Stimulated activated CD4-positive, alpha-beta T cell treated with anti-CD3 and anti-CD28 coated beads, TNF-alpha, amount 100 ng/mL, for 48 hours (primary cell): ENCODE measurements at places on chromosomes 3 and 15.

- DNase-seq, result no peak
Observed at GRCh38 chr3:147157631-147158030, 248.7 kb downstream of the ZIC4 start.

GRCh38 chr15:41934843-41935242, 37.5 kb downstream of the EHD4 start:
- peak; percentile 52 for DNase-seq

- DNase-seq, result no peak
Observed at GRCh38 chr15:34889476-34889875, 80.1 kb downstream of the AQR start.

DNA sequence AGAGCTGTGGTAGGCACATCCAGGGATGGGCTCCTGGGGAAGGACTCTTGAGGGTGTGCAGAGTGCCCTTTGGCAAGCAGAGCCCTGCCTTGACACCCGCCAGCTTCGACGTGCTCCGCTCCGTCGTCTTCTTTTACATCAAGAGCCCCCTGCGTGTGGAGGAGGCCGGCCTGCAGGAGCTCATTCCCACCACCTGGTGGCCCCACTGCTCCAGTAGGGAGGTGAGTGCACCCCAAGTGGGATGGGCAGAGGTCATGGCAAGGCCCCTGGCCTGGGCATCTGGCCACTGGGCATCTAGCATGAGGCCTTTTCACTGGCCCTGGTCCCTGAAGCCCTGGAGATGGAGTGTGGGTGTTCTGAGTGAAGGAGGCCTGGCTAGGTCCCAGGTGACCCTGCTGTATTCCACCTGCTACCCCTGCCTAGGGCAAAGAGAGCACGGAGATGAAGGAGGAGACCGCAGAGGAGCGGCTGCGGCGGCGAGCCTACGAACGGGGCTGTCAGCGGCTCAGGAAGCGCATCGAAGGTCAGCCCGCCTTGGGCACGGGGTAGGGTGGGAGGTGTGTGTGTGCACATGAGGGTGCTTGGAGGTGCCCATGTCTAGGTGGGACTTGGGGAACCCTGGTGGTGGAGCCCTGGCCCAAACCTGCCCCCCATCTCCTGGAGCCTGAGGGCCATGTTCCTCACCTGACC, 12.2 kb downstream of the RNF123 start:
- DNase-seq, result no peak

GRCh38 chr3:146072824-146073223, 88.2 kb downstream of the PLOD2 start:
- no peak for DNase-seq

- no peak for DNase-seq
Observed at GRCh38 chr3:13728487-13728886, 151.4 kb downstream of the WNT7A start.

- no peak for DNase-seq
Observed at GRCh38 chr3:24604215-24604614, 109.6 kb upstream of the THRB start.

- no peak for DNase-seq
Observed at GRCh38 chr15:89401631-89402517, 67.2 kb upstream of the POLG start.

DNA sequence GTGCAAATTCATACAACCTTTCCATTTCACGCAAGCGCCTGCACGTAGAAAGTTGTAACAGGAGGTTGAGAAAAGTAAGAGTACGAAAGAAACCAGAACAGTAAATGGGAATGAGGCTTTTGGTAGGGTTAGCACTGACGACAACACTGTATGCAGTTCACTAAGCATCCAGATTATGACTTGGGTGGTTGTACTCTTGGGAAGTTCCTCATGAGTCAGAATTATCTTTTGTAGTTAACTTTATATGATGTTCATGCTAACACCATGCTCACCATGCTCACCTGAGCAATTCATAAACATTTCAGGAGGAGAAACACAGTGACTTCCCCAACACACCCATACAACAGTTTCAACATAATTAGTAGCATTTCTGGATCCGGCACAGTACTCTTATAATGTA, 3.0 kb upstream of the LPP start:
- DNase-seq, result no peak

- DNase-seq, result no peak
Observed at GRCh38 chr15:79307251-79307650, 3.7 kb upstream of the TMED3 start.

DNA sequence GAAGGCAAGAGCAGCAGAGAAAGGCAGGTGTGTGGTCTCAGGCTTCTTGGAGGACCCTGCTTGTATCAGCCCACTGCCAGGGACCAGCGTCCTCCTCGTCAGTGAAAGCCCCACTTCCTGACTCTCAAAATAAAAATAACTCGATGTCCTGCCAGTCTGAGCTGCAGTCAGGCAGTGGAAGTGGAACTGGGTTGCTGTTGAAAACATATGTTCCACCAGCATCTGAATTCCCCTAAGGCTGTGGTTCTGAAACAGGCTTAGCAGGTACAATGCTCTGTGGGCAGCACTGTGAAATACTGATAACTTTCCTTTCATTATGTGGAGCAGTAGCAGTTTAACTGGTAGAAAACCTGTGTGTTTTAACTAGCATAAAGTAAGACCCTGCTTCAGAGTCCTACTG, 121.6 kb upstream of the EIF1B start:
- DNase-seq, result no peak

- DNase-seq, result no peak
Observed at GRCh38 chr15:85826756-85827515, 32.2 kb upstream of the KLHL25 start.

- no peak for DNase-seq
Observed at GRCh38 chr3:173744895-173745294, 347.4 kb downstream of the NLGN1 start.

- DNase-seq, result no peak
Observed at GRCh38 chr15:31387479-31388118, 61.0 kb downstream of the KLF13 start.

DNA sequence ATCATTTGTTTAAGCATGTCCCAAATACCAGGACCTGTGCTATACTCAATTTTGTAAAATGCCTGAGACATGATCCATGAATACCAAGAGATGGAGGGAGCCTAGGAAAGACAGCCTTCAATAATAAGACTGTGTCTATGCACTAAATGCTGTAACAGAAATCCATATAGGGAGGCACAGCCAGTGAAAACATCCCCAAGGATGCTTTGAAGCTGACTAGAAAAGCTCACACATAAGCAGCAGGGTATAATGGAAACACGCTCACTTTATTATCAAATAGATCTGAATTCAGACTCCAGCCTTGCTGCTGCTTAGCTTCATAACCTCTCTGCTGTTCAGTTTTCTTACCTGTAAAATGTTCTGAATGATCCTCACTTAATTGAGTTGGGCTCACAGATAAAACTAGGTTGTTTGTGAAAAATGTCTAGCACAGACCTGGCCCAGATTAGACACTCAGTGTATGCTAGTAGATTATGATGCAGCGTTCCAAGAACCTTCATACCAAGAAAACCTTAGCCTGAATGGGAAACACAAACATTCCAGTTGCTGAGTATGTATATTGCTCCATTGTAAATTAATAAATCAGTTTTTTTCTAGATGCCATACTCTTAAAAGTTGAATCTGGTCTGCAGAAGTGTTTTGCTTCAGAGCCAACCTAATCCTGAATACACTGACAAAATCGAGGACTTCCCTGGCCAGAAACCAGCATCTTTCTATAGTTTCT, 3.8 kb upstream of the LARP6 start:
- DNase-seq, result no peak

- DNase-seq, result no peak
Observed at GRCh38 chr3:146839727-146840375, 234.7 kb upstream of the PLSCR5 start.

DNA sequence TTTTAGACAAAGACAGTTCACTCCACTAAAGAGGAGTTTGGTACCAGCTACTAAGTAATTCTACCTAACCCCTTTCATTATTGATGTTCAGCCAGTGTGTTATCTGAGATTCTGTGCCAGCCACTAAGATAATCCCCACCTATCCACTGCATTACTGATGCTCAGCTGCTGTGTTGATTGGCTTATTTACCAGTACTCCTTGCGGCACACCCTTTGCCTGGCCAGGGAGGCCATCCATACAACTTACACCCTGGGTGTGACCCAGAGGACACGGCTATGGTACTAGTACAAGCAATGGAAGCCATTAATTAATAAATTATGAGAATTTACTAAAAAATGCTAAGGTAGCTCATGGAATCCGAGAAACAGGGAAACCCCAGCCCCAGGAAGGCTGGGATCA, 290.7 kb upstream of the CTNNB1 start:
- DNase-seq, result no peak

DNA sequence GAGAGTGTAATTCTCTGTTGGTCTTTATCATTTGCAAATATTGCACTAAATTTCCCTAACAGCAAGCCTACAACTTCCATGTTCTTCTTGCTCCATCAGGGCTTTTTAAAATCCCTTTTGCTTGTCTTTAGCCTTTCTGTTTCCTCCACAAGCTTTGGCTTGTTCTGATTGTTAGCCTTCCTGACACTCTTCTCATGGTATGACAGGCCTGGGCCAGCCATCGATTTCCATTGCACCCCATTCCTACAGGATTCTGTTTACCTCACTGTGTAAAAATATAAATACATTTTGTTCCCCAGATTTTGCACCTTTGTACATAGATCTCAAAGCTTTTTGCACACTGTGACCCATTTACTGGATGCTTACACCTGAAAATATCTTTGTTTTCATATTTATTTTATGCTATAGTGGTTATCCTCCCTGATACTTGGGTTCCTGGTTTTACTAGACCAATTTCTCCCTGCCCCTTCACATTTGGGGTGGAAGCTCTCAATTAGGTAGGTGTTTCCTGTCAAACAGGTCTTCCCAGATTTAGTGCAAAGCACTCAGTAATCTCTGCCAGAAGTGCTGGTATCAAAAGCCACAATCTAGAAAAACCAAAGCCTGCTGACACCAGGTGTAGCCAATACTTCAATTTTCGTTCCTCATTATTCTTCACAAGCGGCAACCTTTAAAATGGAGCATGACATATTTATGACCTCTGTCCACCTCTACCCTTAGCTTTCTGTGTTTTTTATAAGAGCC, 57.9 kb upstream of the PPP2R3A start:
- no peak for DNase-seq

- DNase-seq, result no peak
Observed at GRCh38 chr15:58520464-58520863, 88.7 kb downstream of the LIPC start.

GRCh38 chr3:167840247-167840646, 104.7 kb downstream of the SERPINI1 start:
- DNase-seq, result no peak

GRCh38 chr3:148856384-148856783, 8.7 kb upstream of the CPA3 start:
- no peak for DNase-seq

DNA sequence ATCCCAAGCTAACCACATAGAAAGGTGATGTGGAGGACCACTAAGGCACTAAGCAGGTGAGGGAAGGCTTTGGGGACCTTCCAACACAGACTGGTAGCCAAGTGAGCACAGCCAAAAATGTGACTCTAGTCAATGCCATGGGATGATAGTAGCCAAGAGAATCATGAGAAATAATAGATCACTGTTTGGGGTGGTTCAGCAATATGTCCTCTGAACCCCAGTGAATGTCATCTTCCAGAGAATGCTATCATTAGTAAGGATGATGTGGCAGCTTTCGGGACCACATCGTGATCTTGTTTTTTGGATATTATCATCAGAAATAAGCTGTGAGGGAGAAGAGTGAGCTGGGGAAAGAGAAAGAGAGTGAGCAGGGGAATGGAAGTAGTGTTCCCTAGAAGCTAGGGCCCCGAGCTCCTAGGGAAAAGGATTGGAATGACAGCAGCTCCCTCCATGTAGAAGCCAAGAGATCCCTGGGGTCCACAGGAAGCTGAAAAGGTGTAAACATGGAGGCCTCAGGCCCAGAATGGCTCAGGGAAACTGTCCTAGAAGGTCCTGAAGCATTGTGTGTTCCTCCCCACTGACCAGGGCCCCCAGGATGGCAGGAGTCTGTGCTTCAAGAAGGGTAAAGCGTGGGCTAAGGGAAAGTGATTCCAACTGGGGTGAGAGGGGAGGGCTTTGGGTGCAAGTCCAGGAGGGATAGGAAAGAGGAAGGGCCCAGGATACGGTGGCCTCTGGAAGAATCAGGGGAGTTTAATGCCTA, 56.6 kb upstream of the KLF13 start:
- no peak for DNase-seq

- DNase-seq, result no peak
Observed at GRCh38 chr3:127019449-127019848, 36.5 kb downstream of the PLXNA1 start.

GRCh38 chr3:182592747-182593146, 200.6 kb upstream of the ATP11B start:
- no peak for DNase-seq

- no peak for DNase-seq
Observed at GRCh38 chr3:13168391-13168790, 95.2 kb upstream of the IQSEC1 start.

DNA sequence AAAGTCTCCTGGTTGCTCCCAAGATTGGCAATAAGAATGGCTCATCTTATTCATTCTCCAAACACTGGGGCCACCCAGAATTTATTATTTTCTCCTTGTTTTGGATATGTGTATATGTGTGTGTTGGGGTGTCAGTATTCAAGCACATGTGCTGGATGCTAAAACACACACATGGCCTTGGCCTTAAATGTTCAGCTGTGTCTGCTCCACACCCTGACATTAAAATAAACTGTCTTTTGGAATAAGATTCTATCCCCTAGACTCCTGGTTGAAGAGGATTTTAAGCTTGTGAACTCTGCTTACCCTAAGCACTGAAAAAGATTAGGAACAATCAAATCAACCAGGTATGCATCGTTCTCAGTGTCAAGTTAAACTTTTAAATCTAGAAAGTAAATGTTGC, 382.9 kb upstream of the MCTP2 start:
- DNase-seq, result no peak

DNA sequence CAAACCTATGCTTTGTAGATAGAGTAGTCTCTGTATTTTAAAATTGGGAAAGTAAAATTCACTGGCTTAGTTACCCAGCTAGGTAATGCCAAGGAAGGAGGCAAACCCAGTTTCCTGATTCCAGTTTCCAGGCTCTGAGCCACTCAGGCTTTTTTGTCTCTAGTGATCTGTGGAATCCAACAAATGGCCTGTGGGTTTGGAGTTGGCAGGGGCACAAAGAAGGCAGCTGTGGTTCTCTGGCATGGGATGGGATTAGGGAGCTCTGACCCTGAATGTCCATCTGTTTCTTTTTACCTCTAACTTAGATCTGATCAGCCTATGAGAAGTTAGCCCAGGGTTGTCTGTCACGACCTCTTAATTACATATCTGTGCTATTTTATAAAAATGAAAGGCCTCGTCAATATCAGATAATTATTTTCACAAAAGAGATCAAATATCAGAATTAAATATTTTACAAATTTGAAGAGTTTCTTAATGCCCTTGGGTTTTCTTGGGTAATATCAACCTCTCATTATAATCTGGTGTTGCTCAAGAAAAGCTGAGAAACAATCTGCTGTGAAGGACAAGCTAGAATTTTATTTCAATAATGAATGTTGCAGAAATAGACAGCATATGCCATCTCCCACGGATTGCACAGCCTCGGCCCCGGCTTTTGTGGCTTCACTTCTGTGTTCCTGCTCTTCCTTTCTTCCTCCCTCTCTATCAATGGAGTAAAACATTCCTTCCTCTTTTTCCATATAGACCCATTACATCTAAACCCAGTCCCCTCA, 63.7 kb upstream of the DAZL start:
- DNase-seq, result no peak

- no peak for DNase-seq
Observed at GRCh38 chr3:139480585-139480984, 4.3 kb upstream of the RBP2 start.

GRCh38 chr3:138195481-138195880, 8.4 kb downstream of the ARMC8 start:
- no peak for DNase-seq
